ENCODE measurements at places on chromosomes 6 and 20. TPM values are rescaled to one million over a fixed set of nuclear protein-coding genes. Genes with fewer than 3 reads are reported as not detected.

GRCh38 chr6:107513214-107513613 is 23.3 kb downstream of the SOBP start:
- DNase-seq: no peak

- peak; percentile 37 for DNase-seq
These were observed 215.0 kb upstream of the PLCB4 start for GRCh38 chr20:8853805-8854338.

Gene SLC22A7
- not detected for total RNA-seq

- DNase-seq: no peak
These were observed 2.2 kb upstream of the SNPH start for GRCh38 chr20:1263853-1264252.

Gene MOG
- not detected for total RNA-seq

GRCh38 chr20:21529863-21530262 is 16.0 kb upstream of the NKX2-2 start:
- DNase-seq: no peak

- DNase-seq: no peak
These were observed 13.8 kb downstream of the SYNJ2 start for GRCh38 chr6:157995458-157995857.

DNA sequence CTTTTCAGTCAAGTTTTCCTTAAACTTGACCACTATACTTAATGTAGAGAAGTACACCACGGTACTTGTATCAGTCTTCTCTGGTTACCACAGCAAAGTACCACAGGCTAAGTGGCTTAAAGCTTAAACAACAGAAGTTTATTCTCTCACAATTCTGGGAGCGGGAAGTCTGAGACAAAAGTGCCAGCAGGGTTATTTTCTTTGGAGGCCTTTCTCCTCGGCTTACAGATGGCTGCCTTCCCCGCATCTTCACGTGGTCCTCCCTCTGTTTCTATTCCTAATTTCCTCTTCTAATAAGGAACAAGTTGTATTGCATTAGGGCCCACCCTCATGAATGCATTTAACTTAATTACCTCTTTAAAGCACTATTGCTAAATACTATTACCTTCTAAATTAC is 258.0 kb downstream of the PLCB1 start:
- DNase-seq: no peak

Gene SAMD5
- total RNA-seq: 13.8 TPM

All from colonic mucosa (tissue), 4 donors.